ENCODE measurements at places on chromosomes 2 and 18. TPM values are rescaled to one million over a fixed set of nuclear protein-coding genes. Genes with fewer than 3 reads are reported as not detected.
A peak's percentile ranks its signal among the peaks of the same experiment; 100 is the strongest.

Gene SCRN3
- total RNA-seq: 17.4 TPM

GRCh38 chr2:133753665-133754064 lies 185.4 kb upstream of the NCKAP5 start:
- no peak overlapping the region for H3K4me3 ChIP-seq
- no peaks in the 10 kb centered on the region for H3K36me3 ChIP-seq
- no peak overlapping the region for H3K27ac ChIP-seq
- no peaks in the 10 kb centered on the region for H3K4me1 ChIP-seq

DNA sequence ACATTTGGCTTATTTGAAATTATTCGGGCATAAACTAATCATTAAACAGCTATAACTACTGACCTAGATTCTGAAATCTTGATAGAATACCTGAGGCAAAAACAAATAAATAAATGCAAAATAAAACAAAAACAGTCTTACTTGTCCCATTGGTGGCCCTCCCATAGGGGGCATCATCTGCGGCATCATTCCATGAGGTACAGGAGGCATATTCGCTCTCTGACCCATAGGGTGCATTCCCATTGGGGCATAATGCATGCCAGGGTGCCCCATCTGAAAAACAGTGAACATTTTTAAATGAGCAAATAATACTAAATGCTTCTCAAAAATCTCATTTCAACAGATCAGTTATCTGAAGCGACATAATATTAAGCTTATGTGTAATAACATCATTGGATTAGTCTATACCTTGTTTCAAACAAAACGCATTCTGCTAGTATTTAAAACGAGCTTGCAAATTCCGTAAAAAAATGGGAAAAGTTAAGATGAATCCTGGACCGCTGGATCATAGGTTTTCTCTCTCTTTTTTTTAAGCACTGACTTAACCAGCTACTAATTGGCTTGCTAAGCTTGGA lies 1.3 kb downstream of the PRPF40A start:
- H3K4me1 ChIP-seq: peaks cover 43% of the 10 kb centered on the region
- H3K27ac ChIP-seq: peak overlapping the region; percentile 98
- DNase-seq: no peak
- H3K4me3 ChIP-seq: peak overlapping the region; percentile 98

Gene CHRND
- total RNA-seq: not detected

Gene KIF5C
- 12.9 TPM for total RNA-seq

GRCh38 chr2:45241061-45241561 lies 231.9 kb upstream of the SIX2 start:
- H3K27ac ChIP-seq: no peak overlapping the region
- H3K36me3 ChIP-seq: no peaks in the 10 kb centered on the region
- peaks cover 7% of the 10 kb centered on the region for H3K4me1 ChIP-seq
- H3K4me3 ChIP-seq: no peak overlapping the region

GRCh38 chr2:165952085-165952484 lies 1.5 kb downstream of the TTC21B start:
- peaks cover 6% of the 10 kb centered on the region for H3K4me1 ChIP-seq
- H3K36me3 ChIP-seq: peaks cover 5% of the 10 kb centered on the region
- H3K4me3 ChIP-seq: no peak overlapping the region
- DNase-seq: no peak
- H3K27me3 ChIP-seq: no peaks in the 10 kb centered on the region
- no peak overlapping the region for H3K27ac ChIP-seq

GRCh38 chr2:200369886-200370285 lies 63.4 kb downstream of the SPATS2L start:
- H3K27me3 ChIP-seq: no peaks in the 10 kb centered on the region
- no peak overlapping the region for H3K27ac ChIP-seq
- peaks cover 23% of the 10 kb centered on the region for H3K4me1 ChIP-seq
- DNase-seq: no peak

Gene SIX2
- not detected for total RNA-seq

Gene RAB6D
- 0.07 TPM for total RNA-seq

DNA sequence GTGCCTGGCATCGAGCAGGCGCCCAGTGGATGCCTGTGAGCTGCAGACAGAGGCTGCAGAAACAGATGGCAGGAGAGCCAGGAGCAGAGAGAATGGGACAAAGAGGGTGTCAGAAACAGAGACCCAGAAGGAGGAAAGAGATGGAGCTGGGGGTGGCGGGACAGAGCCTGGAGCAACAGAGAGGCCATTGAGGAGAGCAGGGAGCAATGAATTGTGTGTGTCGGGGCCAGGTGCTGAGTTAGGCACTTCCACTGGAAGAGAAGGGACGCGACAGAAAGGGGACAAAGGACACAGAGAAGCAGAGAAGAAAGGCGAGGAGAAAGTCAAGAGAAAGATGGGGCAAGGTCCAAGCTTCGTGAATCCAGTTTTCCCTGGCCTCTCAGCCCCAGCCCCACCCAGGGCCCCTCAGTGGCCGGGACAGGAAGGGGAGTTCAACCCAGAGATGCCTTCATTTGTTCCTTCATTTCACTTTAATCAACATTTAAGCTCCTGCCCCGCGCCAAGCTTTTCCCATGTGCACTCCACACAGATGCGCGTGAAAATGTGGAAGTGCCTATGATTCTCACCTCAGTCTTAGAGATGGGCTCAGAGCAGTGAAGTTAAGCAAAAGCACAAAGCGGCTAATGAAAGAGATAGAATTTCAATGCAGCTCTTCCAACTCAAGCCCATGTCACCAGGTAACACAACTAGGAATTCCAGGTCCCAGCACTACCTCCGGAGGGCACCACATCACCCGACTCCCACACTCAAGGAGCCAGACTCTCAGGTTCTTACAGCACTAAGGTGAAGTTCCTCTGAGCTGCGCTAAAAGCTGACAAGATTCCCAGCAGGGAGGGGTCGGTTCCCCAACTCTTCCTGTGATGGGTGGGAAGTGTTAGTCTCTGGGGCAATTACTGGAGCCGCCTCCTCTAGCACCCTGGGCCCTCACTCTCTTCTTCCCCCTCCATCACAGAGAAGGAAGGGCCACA lies 55.1 kb downstream of the TNS1 start:
- no peak overlapping the region for H3K27ac ChIP-seq
- H3K27me3 ChIP-seq: peaks cover 17% of the 10 kb centered on the region
- DNase-seq: no peak
- H3K4me3 ChIP-seq: no peak overlapping the region
- no peaks in the 10 kb centered on the region for H3K36me3 ChIP-seq
- H3K4me1 ChIP-seq: no peaks in the 10 kb centered on the region

GRCh38 chr18:2926528-2926927 lies 79.7 kb downstream of the EMILIN2 start:
- no peak overlapping the region for H3K27ac ChIP-seq
- no peak overlapping the region for H3K4me3 ChIP-seq
- peaks cover 90% of the 10 kb centered on the region for H3K36me3 ChIP-seq
- DNase-seq: no peak
- no peaks in the 10 kb centered on the region for H3K4me1 ChIP-seq

Gene SP9
- not detected for total RNA-seq

DNA sequence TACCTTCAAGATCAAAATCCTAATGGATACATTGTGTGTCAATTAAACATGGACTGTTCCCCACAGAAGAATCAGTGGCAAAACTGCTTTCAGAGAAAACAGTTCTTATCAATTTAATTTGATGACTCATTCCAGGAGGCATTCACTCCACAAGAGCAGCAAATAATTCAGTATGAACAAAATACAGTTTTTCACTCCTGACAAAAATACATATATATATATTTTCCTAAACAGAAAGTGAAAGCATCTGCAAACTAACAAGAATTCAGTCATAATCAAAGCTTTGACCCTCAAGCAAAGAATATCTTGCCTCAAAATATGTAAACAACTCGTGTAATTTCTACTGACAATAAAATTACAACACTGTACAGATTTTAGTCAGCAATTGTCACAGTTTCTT lies 685.1 kb upstream of the SLC8A1 start:
- H3K4me1 ChIP-seq: no peaks in the 10 kb centered on the region
- no peak overlapping the region for H3K4me3 ChIP-seq
- no peak for DNase-seq
- H3K27ac ChIP-seq: no peak overlapping the region
- no peaks in the 10 kb centered on the region for H3K27me3 ChIP-seq
- no peaks in the 10 kb centered on the region for H3K36me3 ChIP-seq

- no peak for DNase-seq
- peaks cover 15% of the 10 kb centered on the region for H3K4me1 ChIP-seq
- H3K27me3 ChIP-seq: peaks cover 49% of the 10 kb centered on the region
- H3K27ac ChIP-seq: no peak overlapping the region
Measured at GRCh38 chr2:64492272-64492671, 31.9 kb upstream of the AFTPH start.

Gene UGT1A4
- not detected for total RNA-seq

GRCh38 chr18:21799721-21800120 lies 59.1 kb downstream of the MIB1 start:
- no peak for DNase-seq
- H3K4me3 ChIP-seq: no peak overlapping the region
- H3K36me3 ChIP-seq: peaks cover 64% of the 10 kb centered on the region
